ENCODE measurements at places on chromosomes 4 and X. TPM values are rescaled to one million over a fixed set of nuclear protein-coding genes. Genes with fewer than 3 reads are reported as not detected.

The PAGE4 gene
- 0.43 TPM for polyA plus RNA-seq

DNA sequence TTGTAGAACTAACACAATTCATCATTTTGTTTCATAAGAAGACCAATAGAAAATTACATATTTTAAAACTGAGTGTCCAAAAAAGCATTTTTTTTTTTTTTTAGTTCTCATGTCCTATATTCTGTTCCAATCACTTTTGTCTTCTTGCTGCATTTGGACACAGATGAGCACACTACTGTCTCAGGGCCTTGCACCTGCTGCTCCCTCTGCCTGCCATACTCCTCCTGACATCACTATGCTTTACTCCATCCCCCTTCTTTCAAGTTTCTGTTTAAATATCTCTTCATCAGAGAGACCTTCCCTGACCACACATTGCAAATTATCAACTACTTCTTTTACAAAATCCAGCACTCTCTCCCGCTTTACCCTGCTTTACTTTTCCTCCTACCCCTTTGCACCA lies 230.7 kb upstream of the GK2 start:
- no peak for DNase-seq

GRCh38 chrX:45778616-45779015 lies 577.9 kb upstream of the DIPK2B start:
- DNase-seq, result no peak

- no peak for DNase-seq
Measured at GRCh38 chrX:151982222-151982621, 7.7 kb upstream of the GABRE start.

DNA sequence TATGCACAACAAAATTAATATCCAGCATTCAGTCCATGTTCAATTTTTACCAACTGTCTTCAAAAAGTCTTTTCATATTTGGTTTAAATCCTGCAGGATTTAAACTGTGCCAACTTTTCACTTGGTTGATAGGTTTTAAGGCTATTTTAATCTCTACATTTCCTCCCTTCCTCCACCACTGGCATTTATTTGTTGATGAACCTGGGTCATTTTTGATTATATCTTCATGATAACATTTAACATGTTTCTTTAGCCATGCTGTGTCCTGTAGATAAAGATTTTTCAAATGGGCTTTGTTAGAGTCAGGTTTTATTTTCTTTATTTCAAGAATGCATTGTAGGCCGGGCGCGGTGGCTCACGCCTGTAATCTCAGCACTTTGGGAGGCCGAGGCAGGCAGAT lies 216.4 kb downstream of the ARHGAP10 start:
- DNase-seq, result no peak

DNA sequence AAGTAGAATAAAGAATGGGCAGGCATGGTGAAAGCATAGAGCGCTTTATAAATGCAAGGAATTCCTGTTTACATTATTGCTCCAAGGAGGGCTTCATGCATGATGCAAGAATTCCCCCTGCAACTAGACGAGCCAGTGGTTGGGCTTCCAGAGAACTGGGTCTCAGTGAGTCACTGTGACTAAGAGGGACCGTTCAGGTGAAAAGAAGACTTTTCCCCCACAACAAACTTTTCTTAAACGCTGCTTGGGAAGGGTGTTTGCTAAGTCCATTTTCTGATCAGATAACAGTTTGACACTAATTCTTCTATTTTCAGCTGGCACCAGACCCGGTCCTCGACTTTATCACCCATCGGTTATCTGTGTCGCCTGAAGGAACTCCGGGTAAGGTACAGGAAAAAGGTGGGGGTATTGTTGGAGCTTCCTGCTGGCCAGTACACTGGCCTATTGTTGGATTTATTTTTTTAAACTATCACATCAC lies 40.1 kb downstream of the LDB2 start:
- DNase-seq, result no peak

DNA sequence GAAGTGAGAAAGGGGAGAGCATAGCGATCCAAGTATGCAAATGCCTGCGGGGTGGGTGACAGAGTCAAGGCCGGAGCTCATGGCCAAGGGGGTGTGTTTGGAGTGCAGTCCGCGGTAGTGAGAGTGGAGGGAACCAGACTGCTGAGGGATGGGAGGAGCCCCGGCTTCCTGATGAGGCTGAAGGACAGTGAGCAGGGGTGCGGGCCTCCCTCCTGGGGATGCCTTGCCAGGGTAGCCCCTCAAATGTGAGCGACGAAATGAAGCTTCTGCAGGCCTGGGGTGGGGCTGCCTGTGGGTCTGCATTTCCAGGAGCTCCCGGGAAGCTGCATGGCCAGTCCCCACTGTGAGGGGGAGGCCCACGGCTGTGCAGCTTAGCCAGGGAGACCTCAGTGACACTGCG lies 45.0 kb downstream of the PSAPL1 start:
- no peak for DNase-seq

Data from left renal pelvis (tissue), 4 donors.